ENCODE measurements at places on chromosomes 7 and 10. TPM values are rescaled to one million over a fixed set of nuclear protein-coding genes. Genes with fewer than 3 reads are reported as not detected.

Gene GNGT1
- total RNA-seq = 0.67 TPM

Gene ADO
- total RNA-seq = 24.8 TPM

Gene TMEM140
- 5.7 TPM for total RNA-seq

Gene EIF5AL1
- total RNA-seq = 0.25 TPM

Gene COL28A1
- total RNA-seq = not detected

Gene COL13A1
- total RNA-seq = 12.1 TPM

Gene AOAH
- 0.73 TPM for total RNA-seq

Gene ITIH5
- 167 TPM for total RNA-seq

Gene FOXI2
- not detected for total RNA-seq

DNA sequence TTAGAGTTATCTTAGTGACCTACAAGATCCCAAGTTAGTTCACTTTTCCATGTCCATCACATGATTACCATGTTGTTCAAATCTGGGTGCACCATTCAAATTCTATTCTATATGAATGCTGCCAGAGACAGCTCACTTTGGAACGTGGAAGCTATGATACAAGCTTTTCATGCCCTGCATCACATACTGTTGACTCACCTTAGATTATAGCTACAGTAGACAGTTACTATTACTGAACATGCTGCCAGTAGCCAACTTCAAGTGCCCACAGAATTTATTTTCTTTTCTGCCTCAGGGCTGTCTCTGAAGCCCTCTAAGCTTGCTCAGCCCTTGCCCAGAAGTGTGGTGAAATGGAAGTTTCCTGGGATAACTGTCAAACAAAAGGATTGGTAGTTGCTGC lies 231.1 kb downstream of the GPR158 start:
- ATAC-seq = no peak

- no peak for ATAC-seq
Observed at GRCh38 chr7:16581286-16581685, 54.7 kb downstream of the LRRC72 start.

DNA sequence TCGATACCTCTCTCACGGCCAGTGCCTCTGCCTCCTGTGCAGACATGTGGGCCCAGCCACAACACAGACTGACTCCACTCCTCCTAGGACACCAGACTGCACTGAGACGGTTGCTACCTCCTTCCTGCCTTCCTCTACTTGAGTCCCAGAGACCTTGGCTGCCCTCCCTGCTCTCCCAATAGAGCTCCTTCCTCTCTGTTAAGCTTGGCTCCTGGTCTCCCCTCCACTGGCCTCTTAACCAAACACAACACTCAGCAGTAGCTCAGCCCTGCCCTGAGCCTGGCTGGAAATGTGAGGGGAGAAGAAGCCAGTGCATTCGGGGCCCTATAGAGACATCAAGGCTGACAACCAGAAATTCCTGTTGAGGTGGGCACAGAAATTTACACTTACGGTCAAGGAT lies 102.0 kb downstream of the HTR5A start:
- no peak for ATAC-seq

- no peak for ATAC-seq
Observed at GRCh38 chr10:116207690-116208089, 65.3 kb downstream of the GFRA1 start.

- ATAC-seq = no peak
Observed at GRCh38 chr7:141648276-141649114, 53.5 kb downstream of the DENND11 start.

GRCh38 chr10:49606981-49607535 lies 3.1 kb upstream of the SLC18A3 start:
- peak; percentile 79 for ATAC-seq

- ATAC-seq = no peak
Observed at GRCh38 chr10:103894441-103894864, 23.5 kb downstream of the STN1 start.

DNA sequence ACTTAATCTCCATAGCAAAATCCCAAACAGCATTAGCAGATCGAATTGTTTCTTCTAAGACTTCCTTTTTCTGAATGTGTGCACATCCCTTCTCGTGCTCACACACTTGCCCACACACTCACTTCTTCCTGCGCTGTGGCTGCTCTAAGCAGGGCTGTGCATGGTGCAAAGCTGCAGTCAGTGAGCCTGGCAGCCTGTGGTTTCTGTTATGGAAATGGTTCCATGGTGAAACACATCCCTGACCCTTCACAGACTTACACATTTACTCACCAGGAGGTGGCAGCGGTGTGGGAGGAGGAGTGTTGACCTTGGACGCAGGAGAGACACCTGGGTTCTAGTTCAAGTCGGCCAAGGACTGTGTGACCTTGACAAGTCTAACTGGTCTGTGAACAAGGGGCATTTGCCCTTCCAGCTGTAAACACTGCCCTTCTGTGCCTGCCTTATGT lies 24.9 kb downstream of the MTURN start:
- peak; percentile 60 for ATAC-seq

DNA sequence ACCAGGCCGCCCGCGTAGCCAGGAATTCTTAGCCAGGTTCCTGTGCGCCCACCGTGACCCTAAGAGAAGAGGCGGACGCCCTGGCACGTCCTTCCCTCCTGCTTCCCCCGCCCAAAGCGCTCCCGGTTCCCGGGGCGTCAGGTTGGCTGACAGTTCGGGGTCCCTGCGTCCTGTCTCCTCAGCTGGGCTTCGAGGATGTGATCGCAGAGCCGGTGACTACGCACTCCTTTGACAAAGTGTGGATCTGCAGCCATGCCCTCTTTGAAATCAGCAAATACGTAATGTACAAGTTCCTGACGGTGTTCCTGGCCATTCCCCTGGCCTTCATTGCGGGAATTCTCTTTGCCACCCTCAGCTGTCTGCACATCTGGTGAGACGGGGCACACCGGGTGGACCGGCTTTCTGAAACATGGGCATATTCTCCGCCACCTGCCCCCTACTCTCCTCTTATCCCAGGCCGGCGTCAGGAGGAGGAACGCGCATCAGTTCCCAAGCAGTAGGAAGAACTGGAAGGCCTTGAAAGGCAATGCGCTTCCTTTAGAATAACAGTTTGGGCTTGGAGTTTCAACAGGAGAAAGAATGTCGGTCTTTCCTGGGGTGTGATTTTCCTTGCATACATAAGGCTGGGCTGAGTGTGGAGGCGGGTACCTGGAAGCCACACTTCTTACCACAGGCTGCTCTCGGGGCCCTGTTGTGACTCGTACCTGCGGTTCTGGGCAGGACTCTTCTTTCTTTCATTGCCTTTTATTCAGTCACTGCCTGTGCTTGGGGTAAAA lies 728 bp downstream of the CAV2 start:
- ATAC-seq = peak; percentile 30
